ENCODE measurements at places on chromosomes 3 and 15.
A peak's percentile ranks its signal among the peaks of the same experiment; 100 is the strongest.

DNA sequence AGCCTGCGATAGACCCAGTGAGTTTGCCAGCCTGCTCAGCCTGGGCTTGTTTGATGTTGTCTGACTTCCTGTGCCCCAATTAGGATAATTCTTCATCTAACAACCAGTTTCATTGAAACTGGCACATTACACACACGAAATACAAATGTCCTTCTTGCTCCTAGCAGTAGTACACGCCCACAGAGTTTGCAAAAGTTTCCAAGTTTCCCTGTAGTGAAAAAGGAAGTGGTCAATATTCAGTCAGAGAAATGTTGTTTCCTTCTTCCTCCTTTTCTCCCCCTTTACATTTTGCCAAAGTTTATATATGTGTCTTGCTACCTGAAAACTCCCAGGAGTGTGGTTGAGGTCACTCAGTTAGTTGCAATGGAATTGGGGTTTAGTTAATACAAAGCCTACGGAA, 58.4 kb upstream of the LRTM1 start:
- DNase-seq = no peak

GRCh38 chr15:79185199-79185598, 94.6 kb upstream of the RASGRF1 start:
- no peak for DNase-seq

DNA sequence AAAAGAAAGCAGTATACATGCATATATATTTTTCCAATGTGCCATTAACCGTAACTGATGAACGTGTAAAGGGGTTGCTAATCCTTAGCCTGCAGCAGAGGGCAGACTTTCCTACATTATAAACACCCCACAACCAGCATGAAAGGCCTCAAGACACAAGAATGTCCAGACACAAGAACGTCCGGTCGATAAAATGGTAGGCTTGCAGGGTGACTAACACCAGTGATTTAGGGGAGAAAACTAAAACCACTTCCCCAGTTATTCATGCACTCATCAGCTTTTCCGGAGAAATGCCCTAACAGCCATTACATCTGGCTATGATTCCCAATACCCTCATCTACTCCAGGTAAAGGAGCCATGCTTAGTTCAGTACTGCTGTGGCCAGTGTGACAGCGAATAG, 57.4 kb downstream of the LRTM1 start:
- DNase-seq = no peak

DNA sequence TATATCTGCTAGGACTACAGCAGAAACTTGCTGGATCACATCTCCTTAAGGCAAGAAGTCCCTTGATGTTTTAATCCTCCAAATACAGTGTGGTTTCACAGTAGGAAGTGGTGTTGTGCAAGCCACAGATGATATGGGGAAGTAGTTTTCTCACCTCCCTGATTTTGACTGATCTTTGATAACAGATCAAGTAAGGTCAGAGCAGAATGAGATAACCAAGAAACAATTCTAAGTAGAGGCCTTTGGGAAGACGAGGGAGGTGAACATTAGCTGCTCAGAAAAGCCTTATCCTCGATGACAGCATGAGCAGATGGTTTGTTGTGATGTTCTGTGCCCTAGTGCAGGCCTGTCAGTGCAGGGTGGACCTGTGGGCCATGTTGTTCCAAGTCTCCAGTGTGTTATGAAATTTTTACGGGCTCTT, 61.3 kb downstream of the RIOX2 start:
- no peak for DNase-seq

GRCh38 chr3:35383719-35384555, 255.4 kb upstream of the ARPP21 start:
- no peak for DNase-seq

DNA sequence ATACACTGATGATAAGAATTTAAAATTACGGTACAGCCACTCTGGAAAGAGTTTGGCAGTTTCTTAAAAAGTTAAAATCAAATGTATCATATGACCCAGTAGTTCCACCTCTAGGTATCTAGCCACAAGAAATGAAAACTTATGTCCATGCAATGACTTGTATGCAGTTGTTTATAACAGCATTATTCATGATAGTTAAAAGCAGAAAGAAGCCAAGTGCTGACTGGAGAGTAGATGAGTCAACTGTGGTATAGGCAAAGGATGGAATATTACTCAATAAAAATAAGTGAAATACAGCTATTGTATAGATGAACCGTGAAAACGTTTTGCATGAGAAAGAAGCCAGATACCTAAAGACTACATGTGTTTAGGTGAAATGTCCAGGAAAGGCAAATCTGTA, 14.8 kb downstream of the GPR87 start:
- DNase-seq = no peak

- DNase-seq = no peak
Measured at GRCh38 chr3:126947429-126947828, 35.5 kb upstream of the PLXNA1 start.

- DNase-seq = peak; percentile 49
Measured at GRCh38 chr3:119891944-119892721, 110.2 kb downstream of the NR1I2 start.

Measured in ureter (tissue), 1 donor.